ENCODE measurements at places on chromosomes 7 and 10.

DNA sequence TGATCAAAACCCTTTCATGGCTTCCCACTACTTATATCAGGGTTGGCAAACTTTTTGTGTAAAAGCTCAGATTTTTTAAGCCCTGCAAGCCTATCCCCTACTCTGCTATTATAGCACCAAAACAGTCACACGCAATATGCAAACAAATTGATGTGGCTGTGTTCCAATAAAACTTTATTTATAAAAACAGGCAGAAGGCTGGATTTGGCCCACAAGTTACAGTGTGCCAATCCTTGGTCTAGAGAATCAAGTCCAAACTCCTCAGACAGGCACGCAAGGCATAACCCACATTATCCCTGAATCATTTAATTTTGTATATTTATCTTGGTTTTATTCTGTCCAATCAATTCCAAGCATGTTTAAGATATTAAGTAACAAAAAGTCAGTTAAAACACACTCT is 71.9 kb downstream of the SGMS1 start:
- DNase-seq, result no peak

DNA sequence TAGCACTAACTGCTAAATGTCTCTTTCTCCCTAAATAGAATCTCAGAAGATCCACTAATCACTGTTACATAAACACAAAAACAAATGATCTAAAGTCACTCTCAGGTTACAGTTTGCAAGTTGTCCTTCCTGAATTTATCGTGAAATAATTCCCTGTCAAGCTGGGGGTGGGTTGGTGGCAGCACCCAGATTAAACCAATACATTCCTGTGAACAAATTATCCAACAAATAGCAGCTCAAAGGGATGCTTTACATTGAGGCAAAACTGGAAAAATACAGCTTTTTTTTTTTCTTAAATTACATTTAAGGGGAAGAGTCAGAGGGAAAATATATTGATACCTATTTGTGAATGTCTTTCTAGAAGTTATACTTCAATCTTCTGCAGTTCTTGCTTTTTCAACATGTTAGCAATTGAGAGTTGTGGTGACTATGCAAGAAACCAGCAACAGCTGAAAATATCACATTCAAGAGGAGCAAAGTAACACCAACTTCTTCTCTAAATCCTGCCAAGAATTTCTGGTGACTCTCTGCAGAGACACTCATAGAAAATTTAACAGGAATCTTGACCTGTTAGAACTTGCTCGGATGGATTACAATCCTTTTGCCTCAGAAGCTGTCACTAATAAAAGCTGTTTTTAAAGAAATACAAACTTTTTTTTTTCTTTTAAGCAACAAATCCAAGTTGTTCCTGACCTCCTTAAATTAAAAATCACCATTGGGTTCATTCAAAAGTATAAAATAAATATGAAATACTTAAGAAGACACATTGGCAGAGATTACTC is 18.9 kb downstream of the LMOD2 start:
- no peak for DNase-seq

GRCh38 chr10:20970708-20971107 is 73.6 kb upstream of the NEBL start:
- no peak for DNase-seq

DNA sequence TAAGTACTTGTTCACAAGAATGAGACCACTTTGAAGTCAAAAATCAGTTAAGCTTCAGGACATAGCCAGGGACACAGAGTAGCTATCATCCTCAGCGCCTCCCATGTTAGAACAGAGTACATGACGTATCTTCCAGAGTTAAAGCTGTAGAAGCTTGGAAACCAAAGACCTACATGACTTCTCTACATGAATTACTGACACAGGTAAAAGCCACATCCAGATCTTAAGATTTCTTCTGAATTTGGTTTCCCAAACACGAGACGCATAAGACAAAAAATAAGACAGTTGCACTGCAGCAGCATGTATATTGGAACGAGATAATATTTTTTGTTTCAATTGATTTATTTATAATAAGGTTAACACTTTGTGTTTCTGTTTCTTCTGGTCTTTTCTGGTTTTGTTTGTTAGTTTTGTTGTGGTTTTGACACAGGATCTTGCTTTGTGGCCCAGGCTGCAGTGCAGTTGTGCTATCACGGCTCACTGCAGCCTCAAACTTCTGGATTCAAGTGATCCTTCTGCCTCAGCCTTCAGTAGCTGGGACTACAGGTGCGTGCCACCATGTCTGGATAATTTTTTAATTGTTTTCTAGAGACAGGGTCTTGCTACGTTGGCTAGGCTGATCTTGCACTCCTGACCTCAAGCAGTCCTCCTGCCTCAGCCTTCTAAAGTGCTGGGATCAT is 10.2 kb upstream of the EPC1 start:
- no peak for DNase-seq

DNA sequence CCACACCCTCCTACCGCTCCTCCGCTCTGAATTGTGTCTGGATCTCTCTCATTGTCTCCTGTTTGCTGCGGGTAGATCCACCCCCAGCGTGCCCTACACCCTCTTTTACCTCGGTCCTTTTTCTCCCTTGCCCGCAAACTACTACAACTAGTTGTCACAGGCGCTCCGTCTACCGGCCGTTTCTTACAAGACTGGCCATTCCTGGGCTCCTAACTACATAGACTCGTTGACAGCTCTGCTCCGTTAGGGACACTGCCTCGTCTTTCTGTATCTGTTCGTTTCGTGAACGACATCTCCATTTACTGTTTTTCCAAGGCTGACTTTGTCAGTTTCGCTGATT is 786 bp downstream of the TAF3 start:
- peak; percentile 55 for DNase-seq

- DNase-seq, result no peak
Measured at GRCh38 chr7:134648456-134648855, 1.8 kb downstream of the BPGM start.

GRCh38 chr7:120273476-120273975 is 551 bp downstream of the KCND2 start:
- peak; percentile 20 for DNase-seq

DNA sequence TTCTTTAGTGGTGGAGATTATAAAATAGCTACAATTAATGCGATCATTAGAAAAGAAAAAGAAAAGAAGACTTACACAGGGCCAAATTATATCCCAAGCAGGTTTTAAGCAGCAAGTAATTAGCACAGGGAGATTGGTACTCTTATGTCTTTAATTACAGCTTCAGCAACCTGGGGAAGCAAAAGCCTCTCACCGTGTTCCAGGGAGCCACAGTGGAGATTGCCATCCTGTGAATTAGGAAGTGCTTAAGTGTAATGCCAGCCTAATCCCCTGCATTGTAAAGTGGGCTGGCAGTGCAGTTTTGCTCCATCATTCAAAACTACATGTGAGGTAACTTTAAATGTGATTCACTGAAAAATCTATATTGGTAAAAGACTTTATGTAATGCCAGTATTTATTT is 533.5 kb upstream of the COBL start:
- no peak for DNase-seq

- no peak for DNase-seq
Measured at GRCh38 chr10:124008187-124008586, 85.2 kb downstream of the CHST15 start.

GRCh38 chr7:121504482-121504881 is 108.4 kb upstream of the FAM3C start:
- DNase-seq, result peak; percentile 88

GRCh38 chr7:97020996-97021746 is 3.5 kb downstream of the DLX5 start:
- DNase-seq, result no peak

- no peak for DNase-seq
Measured at GRCh38 chr7:130917669-130918128, 183.7 kb upstream of the KLF14 start.

DNA sequence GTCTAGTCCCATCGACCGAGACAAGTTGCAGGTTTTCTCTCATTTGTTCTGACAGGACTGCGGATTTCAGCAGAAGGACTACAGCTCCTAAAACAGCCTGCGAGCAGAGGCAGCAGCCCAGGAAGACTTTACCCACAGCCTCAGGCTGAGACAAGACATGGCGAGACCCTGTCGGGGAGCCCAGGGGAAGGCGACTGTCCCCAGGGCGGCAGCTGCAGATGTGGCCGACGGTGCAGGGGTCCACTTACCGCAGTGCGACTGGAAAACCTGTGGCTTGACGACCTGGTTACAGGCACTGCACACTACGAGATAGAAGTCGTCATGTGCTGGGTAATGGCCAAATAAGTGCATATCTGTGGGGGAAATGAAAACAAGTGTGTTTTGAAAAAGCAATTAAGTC is 88.0 kb downstream of the ATXN7L1 start:
- DNase-seq, result no peak

- no peak for DNase-seq
Measured at GRCh38 chr7:120927454-120928103, 23.0 kb upstream of the ING3 start.

DNA sequence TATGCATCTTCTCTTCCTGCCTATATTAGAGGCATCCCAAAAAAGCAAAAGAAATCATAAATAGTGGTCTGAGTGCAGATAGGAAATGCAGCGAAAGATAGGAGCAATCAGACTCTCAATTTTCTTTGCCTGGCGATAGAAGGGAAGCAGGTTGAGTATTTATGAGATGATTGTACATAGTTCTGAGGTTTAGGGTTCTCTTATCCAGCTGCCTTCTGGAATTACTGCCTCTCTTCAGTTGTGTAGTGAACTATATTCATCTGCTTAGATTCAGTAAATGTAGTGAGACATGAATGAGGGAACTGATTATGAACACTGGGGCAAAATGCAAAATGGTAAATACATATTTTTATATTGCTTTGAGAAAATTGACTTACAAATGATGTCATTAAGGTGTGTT is 93.0 kb upstream of the CYP26C1 start:
- DNase-seq, result no peak
